ENCODE measurements at places on chromosomes 1 and 21. TPM values are rescaled to one million over a fixed set of nuclear protein-coding genes. Genes with fewer than 3 reads are reported as not detected.

SPRR3 gene
- not detected for total RNA-seq

DNA sequence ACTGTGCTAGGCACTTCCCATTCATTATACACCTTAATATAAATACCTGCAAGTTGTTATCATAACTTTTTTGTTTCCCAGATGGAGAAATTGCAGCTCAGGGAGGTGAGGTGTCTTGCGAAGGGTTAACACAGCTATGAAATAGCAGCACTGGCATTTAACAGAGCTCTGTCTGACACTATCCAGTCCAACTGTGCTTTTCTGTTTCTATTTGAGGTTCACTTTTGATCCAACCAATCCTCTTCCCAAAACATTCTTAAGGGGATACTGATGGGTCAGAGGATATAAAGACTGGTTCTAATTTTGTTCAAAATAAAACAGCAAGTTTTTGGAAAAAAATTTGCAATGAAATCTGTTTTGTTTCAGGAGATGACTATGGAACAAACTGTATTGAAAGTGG lies 46.5 kb upstream of the C8B start:
- no peak for DNase-seq

GRCh38 chr1:78340006-78340405 lies 150.8 kb upstream of the PTGFR start:
- DNase-seq: no peak

GRCh38 chr1:113657126-113657525 lies 102.2 kb downstream of the PHTF1 start:
- no peak for DNase-seq

GRCh38 chr1:1330366-1331067 lies 563 bp upstream of the TAS1R3 start:
- no peak for DNase-seq

DNA sequence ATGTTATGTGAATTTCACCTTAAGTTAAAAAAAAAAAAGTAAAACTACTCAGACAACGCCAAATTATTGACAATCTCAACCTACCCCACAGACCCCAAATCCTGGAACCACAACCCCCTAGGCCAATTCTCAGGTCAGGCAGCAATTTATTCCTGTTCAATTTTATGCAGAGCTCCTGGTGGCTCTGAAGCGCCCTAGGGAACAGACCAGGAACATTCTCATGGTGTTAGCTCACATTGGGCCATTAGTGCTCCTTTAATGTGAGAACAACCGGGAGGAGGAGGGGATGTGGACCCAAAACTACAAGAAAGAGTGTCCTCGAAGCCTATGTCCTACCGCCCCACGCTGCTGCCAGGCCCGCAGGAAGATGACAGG lies 403 bp upstream of the PSEN2 start:
- no peak for DNase-seq

GRCh38 chr1:156344409-156344808 lies 6.1 kb downstream of the TSACC start:
- no peak for DNase-seq
